ENCODE measurements at places on chromosomes 11 and 22.

GRCh38 chr11:79150966-79151365, 289.9 kb downstream of the TENM4 start:
- no peak for DNase-seq

GRCh38 chr11:8384199-8384821, 120.6 kb upstream of the LMO1 start:
- no peak for DNase-seq

GRCh38 chr11:86442420-86442819, 67.7 kb downstream of the CCDC81 start:
- DNase-seq = no peak

DNA sequence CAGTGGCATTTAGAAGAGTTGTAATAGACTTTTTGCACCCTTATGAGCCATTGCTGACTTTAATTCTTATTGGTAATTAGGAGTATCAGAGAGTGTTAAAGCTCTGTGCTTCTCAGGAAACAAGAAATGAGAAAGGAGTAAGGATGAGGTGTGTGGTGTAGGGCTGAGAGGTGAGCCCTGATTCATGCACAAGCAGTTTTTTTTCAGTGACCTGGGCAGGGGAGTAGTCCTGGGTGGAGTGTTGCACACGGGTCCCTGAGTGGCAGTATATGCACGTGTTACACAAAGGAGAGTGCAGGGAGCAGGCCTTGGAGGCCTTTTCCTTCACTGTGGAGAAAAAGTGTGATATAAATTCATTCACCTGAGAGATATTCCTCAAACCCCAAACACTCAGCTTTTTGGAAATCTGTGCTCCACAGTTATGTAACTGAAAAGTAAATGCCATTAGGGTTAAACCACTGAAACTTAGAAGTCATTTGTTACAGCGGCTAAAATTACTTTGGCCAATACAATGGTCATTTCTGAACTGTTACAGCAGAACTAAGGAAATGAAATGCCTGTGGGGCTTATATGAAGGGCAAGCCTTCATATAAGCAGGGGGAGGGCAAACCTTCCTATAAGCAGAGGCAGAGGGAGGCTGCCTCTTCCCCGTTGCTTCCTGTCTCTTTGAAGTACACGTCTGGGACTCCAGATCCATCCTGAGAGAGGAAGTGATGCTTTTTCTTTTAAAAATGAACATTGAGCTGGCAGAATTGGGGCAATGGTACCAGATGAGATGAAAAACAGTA, 62.6 kb upstream of the OLFML1 start:
- no peak for DNase-seq

DNA sequence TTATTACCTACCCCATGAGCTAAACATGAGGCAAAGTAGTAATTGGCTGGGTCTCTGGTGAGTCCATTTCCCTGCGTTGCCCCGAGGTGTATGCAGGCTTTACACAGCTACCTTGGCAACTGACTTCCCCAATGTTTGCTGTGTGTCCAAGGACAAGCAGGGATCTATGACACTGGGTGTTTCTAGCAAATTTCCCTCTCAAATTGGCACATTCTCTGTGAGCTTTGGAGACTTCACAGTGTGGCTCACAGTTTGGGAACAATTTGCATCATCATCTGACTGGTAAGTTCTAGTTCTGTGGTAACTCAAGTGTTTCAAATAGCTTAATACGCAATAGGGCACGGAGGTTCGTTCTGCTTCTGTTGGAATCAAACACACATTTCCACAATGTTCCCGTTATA, 12.5 kb downstream of the NNMT start:
- DNase-seq = no peak

GRCh38 chr11:75196426-75196825, 44.1 kb upstream of the TPBGL start:
- no peak for DNase-seq

- DNase-seq = no peak
Measured at GRCh38 chr22:36563898-36564297, 34.9 kb upstream of the EIF3D start.

- DNase-seq = no peak
Measured at GRCh38 chr11:69870766-69871165, 51.5 kb upstream of the FGF3 start.

DNA sequence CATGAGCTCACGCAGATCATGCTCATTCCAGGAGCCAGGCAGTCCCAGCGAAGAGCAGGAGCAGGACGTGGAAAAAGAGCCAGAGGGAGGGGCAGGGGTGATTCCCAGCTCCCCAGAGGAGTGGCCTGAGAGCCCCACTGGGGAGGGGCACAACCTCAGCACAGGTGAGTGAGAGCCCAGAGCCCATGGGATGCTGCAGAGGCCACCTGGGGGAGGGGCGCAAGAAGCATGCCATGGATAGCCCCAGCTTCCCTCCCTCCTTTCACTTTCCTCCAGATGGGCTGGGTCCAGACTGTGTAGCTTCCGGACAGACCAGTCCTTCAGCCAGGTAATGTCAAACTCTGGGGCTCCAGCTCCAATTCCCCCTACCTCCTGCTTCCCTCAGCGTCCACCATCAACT, 6.2 kb downstream of the SMTNL1 start:
- no peak for DNase-seq

GRCh38 chr22:45628515-45628914, 43.1 kb upstream of the ATXN10 start:
- DNase-seq = no peak

DNA sequence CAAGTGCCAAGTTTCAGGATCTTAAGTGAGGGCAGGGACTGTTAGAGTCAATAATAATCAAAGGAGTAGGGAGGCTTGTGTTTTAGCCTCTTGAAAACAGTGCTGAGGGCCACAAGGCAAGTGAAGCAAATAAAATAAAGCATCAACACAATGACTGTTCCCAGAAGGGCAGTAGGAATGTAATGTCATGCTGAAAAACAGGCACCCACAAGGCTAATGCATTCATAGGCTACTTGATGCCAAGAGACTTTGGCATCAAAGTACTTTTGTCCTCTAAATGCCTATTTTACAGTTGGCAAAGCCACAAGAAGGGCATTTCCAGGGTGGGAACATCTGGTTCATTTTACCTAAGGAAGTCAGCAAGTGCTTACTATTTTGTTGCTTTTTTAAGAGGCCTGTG, 22.9 kb downstream of the RAB39A start:
- DNase-seq = no peak

- DNase-seq = no peak
Measured at GRCh38 chr11:71963468-71963867, 34.6 kb downstream of the RNF121 start.

- DNase-seq = no peak
Measured at GRCh38 chr11:112334381-112334780, 73.7 kb upstream of the PLET1 start.

GRCh38 chr11:65915101-65915820, 3.6 kb downstream of the C11orf68 start:
- no peak for DNase-seq

DNA sequence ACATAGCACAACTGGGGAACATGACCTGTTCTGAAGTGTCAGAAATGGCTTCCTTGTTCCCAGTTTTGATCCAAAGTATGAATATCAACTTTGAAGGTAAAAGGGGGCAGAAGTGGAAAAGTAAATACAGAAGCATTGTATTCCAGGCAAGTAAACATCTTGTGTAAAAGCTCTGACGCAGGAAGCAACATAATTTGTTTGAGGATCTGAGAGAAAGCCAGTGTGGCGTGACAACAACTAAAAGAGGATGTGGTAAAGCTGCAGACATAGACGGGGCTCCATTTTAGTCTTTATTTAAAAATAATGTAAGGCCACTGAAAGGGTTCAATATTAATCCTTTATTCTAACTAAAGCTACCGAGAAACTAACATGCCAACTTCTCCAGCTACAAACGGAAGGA, 310.2 kb downstream of the DLG2 start:
- DNase-seq = no peak

GRCh38 chr11:119155733-119156492, 7.1 kb downstream of the ABCG4 start:
- no peak for DNase-seq

- DNase-seq = no peak
Measured at GRCh38 chr22:26665813-26666231, 8.4 kb downstream of the MIAT start.

- DNase-seq = peak; percentile 81
Measured at GRCh38 chr22:50119768-50120251, 30.0 kb downstream of the MOV10L1 start.

GRCh38 chr11:123588117-123588863, 66.1 kb downstream of the SCN3B start:
- DNase-seq = no peak

DNA sequence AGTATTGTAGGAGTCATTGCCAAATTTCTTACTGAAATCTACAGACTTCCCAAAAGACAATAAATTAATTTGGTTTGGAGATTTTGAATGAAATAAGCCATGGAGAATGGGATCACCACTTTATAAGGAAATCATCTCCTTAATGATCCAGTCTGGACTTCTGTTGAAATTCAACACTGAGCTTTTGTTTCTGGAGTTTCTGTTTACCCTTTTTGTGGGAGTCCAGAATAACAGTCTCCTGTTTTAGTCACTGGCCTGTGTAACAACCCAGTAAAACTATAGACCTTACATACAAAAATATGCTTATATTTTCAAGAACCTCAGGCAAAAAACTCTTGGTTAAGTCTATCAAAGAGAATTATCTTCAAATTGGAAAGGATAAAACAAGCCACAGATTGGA, 321.7 kb upstream of the PLET1 start:
- no peak for DNase-seq

GRCh38 chr11:82906236-82906635, 4.7 kb downstream of the DDIAS start:
- DNase-seq = no peak

DNA sequence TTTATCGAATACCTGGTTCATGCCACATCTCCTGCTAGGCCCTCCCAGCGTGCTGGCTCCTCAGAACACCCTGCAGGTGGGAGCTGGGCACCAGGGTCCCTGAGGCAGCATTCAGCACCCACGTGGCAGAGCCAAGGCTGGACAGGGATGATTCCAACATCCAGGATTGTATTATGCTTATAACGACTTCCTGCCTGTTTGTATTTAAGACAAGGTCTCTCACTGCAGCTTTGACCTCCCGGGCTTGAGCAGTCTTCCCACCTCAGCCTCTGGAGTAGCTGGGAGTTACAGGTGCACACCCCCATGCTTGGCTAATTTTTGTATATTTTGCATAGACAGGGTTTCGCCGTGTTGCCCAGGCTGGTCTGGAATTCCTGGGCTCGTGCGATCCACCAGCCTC, 64.7 kb upstream of the WNT7B start:
- DNase-seq = no peak

DNA sequence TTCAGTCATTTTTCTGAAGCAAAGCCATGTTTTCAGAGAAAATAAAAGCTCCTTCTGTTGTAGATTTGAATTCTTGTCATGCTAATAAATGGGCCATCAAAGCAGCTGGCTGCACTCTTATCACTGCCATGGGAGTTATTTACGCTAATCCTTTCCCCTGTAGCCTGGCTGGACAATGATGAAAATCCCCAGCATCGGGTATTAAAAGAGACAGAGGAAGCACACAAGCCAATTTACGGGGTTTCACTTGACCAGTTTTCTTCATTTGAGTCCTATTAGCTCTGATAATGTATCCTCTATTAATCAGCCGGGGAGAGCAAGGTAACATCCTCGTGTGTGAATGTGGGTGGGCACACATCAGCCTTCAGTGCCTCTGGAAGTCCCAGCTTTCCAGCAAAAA, 470.2 kb upstream of the API5 start:
- DNase-seq = no peak

DNA sequence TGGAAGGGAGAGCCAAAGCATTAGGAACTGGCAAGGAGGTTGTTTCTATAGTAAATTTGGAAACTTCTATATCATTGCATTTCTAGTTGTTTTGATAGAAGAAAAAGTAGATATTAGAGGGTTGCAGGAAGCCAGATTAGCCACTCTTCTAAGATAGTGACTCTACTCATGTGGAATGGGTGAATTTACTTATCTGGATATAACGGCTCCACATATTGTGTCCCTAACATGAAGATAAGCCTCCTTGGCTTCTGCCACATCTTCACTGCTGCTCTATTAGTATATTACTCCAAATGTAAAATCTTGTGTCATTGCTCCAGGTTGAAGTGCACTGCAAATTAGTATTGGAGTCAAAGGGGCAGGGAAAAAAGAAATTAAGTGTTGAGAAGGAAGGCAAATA, 283.3 kb downstream of the CASP12 start:
- no peak for DNase-seq

- DNase-seq = no peak
Measured at GRCh38 chr11:27295928-27296327, 67.1 kb downstream of the CCDC34 start.

DNA sequence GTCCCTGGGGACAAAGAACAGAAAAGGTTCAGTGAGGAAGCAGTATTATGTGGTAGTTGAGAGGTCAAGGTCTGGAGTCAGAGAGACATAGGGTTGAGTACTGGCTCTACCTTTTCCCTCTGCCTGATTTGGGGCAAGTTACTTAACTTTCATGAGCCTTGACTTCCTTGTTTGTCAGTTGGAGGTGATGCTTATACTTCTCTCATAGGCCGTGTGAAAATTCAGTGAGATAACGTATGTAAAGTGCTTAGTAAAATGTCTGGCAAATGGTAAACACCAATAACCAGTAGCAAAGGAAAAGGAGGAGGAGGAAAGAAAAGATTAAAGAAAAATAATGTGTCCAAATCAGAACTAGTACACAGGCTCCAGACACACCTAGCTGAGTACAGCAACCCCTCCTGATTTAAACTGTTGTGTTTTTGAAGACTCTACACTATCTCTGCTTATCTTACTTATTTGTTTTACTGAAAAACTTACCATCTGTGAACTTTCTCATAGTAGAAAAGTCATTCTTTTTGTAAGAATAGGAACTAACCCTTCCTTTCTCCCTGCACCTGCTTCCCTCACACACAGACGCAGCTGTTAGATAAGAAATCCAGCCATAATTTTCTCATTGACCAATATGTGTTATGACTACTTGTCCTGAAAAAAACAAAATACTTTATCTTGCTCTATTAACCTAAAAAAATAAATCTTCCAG, 126.9 kb downstream of the CD44 start:
- peak; percentile 15 for DNase-seq

GRCh38 chr22:33519071-33519973, 401.0 kb downstream of the LARGE1 start:
- DNase-seq = no peak

- no peak for DNase-seq
Measured at GRCh38 chr11:31050061-31050765, 319.3 kb downstream of the DCDC1 start.

DNA sequence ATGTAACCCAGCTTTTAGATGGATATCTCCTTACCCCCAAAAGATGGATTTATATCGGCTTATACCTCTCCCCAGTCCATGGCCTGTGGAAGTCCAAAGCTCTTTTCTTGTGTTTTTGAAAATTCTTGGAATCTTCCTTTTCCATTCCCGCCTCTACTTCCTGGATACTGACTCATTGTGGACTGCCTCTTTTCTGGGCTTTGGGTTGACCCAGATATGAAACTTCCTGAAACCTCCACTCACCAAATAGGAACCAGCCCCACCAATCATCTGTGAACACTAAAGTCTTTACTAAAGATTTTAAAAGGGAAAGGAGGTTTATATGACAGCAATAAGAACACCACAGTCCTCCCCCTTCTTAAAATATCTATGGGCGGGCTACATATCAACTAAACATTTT, 163.4 kb upstream of the SYN3 start:
- no peak for DNase-seq
